Astrocyte (in vitro differentiated cells and primary cell): ENCODE measurements at places on chromosomes 7 and 10. TPM values are rescaled to one million over a fixed set of nuclear protein-coding genes. Genes with fewer than 3 reads are reported as not detected.

The OR2A5 gene
- not detected in 2 replicates for total RNA-seq

The NKX2-3 gene
- total RNA-seq: not detected in 2 replicates

The LRRC18 gene
- total RNA-seq: not detected in 2 replicates

The NEUROG3 gene
- total RNA-seq: not detected in 2 replicates

The SRRM3 gene
- total RNA-seq: 1.7 and 2.7 TPM in 2 replicates

The CALML3 gene
- not detected in 2 replicates for total RNA-seq

The CLDN4 gene
- total RNA-seq: 13.7 and 32.5 TPM in 2 replicates

The WASHC2A gene
- total RNA-seq: 40.7 and 41.2 TPM in 2 replicates

The NPY4R gene
- total RNA-seq: 0.48 and 0.53 TPM in 2 replicates

The CPA4 gene
- 98.6 and 111 TPM in 2 replicates for total RNA-seq

The NPC1L1 gene
- 0.05 and 0.07 TPM in 2 replicates for total RNA-seq

The SORCS1 gene
- total RNA-seq: 1.1 and 1.4 TPM in 2 replicates

The TFPI2 gene
- total RNA-seq: 66.2 and 74.8 TPM in 2 replicates

The ACTL6B gene
- total RNA-seq: not detected in 2 replicates

The LRRC17 gene
- 61.2 and 63.4 TPM in 2 replicates for total RNA-seq

The CRYGN gene
- total RNA-seq: not detected in 2 replicates

DNA sequence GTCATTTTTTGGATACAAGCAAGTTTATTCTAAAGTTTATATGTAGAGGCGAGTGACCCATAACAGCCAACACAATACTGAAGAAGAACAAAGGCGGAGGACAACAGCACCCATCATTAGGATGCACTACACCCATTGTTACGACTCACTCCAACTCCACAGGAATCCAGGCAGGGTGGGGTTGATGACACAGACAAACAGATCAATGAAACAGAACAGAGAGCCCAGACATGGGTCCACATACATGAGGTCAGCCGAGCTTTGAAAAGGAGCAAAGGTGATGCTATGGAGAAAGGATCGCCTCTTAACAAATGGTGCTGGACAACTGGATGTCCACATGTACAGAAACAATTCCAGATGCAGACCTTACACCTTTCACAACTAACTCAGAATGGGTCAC lies 426.4 kb downstream of the PTPRN2 start:
- DNase-seq: no peak

- no peak for DNase-seq
These were observed 589.5 kb downstream of the ARL4A start for GRCh38 chr7:13276977-13277376.

DNA sequence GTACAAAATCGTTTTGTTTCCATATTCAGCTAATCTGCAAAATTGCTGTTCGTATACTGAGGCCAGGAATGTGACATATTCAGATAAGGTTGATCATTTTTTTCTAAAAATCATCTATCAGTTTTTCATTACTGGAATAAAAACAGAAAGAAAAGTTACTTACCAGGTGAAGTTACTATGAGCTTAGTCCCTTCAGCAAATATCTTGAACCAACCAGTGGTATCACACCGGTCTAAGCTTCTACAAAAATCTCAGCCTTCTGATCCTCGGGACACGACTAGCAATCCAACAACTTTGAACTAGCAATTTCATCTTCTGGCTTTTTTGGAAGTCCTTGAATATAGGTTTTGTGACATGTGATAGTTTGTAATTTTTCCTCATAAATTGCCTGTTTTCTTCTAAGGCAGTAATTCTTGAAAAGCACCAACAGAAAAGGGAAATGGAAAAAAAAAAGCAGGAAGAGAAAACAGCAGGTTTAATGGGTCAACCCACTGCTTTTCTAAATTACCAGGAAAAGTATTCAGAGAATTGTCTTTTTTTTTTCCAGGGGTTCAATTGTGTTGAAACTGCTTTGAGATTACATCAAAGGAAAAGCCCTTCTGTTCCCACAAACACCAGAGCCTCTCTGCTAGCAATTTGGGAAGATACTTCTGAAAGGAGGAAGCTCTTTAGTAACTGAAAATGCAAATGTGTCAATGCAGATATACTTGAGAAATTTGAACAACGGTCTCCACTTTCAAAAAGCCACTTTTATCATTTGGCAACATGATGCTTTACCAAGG lies 2.9 kb upstream of the TARP start:
- DNase-seq: no peak

GRCh38 chr7:116403265-116403664 lies 96.3 kb upstream of the CAV2 start:
- DNase-seq: no peak

DNA sequence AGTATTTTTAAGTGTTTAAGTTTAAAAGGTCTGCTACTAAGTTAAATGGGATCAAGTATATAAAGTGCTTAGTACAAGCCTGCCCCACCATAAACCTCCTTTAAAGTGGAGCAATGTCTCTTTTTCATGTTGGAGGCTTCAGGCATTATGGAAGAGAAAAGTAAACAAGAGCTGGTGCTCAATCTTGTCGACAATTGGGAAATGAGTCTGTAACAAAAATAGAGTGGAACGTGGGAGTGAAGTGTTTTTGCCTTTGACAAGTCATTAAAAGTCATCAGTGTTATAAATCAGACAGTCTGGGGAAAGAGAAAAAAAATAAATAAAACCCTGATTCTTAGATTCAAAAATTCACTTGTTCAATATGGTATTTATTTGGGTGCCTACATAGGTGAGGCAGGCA lies 44.7 kb downstream of the DNAJC12 start:
- DNase-seq: no peak

GRCh38 chr10:3687510-3688081 lies 97.4 kb downstream of the KLF6 start:
- no peak for DNase-seq

GRCh38 chr7:78178319-78178718 lies 379.7 kb downstream of the PHTF2 start:
- no peak for DNase-seq

DNA sequence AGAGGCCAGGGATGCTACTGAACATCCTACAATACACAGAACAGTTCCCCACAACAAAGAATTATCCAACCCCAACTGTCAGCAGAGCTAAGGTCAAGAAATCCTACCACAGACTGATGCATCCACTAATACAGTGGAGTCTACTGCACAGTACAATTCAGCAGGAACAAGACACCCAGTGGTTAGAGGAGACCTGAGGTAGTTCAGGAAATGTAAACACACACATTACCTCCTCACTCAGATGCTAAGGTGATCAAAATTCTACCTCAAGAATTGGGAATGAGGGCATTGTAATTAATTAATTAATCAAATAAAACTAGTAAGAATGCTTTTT lies 91.4 kb downstream of the ZFAND4 start:
- DNase-seq: no peak

DNA sequence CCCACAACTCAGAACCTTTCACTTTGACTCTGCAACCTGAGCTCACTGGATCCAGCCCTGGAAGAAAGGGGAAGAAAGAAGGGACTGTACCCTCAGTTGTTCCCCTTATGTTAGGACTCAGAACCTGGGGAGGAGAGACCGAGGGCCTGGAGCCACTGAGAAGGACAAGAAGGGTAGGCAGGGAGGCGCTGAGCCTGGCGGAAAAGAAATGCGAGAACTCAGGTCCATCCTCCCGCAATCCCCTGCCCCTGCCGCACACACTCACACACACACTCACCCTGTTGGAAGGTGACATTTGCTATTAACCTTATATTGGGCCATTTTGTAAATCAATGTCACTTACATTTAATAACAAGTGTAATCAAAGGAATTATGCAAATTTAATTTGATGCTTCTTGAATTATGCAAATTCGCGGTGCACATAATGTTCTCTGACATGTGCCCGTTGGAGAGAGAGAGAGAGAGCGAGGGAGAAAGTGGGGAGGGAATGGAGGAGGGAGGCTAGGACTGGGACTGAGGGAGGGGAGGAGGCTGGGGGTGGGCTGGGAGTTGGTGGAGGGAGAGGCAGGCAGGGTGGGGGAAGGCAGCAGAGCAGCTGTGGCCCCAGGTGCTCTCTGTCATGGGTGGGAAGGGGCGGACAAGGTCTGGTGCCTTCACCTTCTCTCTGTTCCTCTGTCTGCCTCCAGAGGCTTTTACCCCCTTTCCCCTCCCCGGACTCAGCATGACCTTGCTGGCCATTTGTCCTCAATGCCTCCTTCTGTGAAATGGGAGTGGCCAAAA lies 99.6 kb upstream of the PAX2 start:
- no peak for DNase-seq

GRCh38 chr10:3420527-3421469 lies 248.2 kb upstream of the PITRM1 start:
- DNase-seq: no peak

- DNase-seq: no peak
These were observed 1.8 kb upstream of the WAPL start for GRCh38 chr10:86523348-86523747.

DNA sequence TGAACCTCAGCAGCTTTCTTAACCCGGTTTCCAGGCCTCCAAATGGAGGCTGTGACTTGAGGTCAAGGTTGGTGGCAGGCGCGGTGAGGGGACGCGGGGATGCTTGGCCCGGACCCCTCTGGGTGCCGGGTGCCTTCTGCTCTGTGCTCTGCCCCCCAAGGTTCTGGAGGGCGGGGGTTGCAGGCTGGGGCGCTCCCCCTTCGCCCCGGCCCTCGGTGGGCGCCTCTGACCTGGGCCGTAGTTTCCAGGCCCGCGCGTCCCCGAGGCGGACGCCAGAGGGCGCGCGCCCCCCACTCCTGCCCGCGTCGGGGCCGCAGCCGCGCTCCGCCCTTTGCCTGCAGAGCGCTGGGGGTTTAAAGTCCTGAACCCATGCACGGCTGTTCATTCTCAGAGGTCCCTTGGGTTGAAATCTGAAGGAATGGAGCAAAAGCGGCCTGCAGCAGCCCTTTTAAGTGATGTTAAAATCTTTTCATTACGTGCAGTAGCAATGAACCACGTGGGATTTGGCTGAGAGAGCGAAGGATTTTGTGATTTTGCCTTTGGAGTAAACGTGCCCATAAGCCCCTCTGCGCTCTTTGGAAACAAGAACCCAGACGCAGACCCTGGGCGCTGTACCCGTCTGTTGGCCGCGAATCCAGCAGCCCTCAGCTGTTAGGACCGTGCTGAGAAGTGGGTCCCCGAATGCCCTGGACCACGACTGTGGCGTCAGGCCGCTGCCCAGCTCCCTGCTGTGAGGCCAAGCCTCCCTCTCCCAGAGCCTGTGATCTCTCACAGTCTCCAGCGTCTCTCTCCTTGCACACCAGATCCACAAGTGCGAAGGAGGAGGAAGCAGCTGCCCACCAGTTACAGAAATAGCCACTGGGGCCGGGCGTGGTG lies 135.0 kb downstream of the ACTR3B start:
- DNase-seq: no peak

DNA sequence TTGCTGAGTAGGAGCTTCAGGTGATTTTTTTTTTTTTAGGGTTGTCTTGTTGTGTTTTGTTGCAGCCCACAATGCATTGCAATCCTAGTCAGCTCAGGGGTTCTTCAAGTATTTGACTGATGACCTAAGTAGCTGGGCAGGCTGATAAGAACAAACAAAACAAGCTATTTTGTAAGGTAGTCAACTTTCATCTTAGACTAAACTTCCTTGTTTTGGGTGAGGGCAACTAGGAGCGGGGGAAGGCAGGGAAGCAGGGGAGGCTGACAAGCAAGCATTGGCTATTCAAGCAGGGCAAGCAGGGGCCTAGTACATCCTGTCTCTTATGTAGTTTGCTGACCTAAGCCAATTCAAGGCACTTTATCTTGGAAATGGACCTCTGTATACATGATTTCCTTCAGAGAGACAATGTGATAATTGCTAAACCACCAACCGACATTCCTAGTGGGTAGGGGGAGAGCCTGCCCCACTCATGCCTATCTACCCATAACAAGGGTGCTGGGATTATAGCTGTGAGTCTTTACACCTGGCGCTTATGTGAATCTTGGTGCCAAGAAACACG lies 163.3 kb upstream of the PRKCQ start:
- DNase-seq: no peak

- DNase-seq: no peak
These were observed 804 bp downstream of the BCAP29 start for GRCh38 chr7:107580716-107581383.

- DNase-seq: no peak
These were observed 38.5 kb downstream of the DYNC2I1 start for GRCh38 chr7:158894825-158895224.

DNA sequence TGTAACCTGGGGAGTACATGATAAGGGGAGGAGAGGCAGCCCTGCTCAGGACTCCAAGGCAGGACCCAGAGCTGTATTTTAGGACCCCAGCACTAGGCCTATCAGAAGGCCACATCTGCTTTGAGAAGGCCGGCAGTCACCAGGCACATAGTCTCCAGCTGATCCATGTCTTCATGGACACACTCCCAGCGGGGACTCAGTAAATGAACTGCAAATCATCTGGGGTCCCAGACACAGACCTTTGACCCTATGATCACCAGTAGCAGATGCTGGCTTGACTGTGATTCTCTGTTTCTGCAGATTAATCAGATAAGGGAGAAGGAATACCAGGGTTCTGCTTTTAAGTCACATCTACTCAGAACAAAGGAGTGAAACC lies 341.4 kb upstream of the PODXL start:
- no peak for DNase-seq

- no peak for DNase-seq
These were observed 78.5 kb upstream of the FRMD4A start for GRCh38 chr10:14409247-14409646.

GRCh38 chr10:7813481-7813880 lies 4.8 kb upstream of the TAF3 start:
- DNase-seq: no peak

GRCh38 chr7:92769394-92769699 lies 67.0 kb downstream of the CDK6 start:
- no peak for DNase-seq

DNA sequence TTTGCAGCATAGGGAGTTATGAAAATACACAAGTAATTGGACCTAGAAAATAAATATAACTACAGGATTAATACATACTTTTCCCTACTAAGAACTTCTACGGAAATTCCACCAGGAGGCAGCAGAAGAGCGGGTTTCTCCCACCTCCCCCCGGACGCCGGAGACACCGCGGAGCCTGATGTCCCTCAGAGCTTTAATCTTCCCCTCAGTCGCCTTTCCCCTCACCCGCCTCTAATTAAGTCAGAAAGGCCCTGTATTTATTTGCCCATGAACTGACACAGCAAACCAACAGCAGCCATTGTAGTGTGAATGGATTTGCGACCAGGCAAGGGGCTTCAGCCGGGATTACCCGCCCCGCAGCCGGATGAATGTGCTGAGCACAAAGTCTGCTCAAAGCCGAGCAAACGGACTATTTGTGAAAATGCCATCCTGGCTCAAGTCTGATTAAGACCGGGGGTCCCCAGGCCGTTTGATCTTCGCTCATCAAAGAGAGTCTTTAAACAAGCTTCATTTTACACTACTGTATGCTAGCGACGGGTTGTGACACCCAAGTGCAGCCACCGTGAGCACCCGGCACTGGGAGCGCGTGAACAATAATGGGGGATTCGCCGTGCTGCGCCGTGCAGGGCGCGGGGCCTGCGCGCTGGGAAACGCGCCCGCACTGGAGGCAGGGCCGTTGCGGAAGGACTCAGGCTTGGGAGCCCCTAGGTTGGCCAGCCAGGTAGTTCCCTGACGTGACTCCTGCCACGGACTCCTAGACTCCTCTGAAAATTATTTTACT lies 5.6 kb upstream of the DKK1 start:
- DNase-seq: peak; percentile 55

GRCh38 chr10:114307731-114308130 lies 68.7 kb downstream of the VWA2 start:
- no peak for DNase-seq

GRCh38 chr7:83861876-83862275 lies 212.9 kb upstream of the SEMA3E start:
- no peak for DNase-seq
